Posterior cingulate gyrus (tissue), 11 donors: ENCODE measurements at places on chromosomes 7 and 10.

DNA sequence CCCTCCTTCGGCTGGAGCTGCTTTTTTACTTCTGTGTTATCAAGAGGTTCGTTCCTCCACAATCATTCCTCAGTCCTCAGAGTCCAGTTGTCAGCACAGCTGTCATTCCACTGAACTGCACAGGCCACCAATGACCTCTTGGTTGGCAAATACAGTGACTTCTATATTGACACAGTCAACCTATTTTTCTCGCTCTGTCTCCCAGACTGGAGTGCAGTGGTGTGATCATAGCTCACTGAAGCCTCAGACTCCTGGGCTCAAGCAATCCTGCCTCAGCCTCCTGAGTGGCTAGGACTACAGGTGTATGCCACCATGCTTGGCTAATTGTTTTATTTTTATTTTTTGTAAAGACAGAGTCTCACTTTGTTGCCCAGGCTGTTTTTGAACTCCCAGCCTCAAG, 27.7 kb downstream of the CRCP start:
- no peak for DNase-seq

GRCh38 chr7:46461334-46461777, 540.3 kb upstream of the IGFBP3 start:
- no peak for DNase-seq

DNA sequence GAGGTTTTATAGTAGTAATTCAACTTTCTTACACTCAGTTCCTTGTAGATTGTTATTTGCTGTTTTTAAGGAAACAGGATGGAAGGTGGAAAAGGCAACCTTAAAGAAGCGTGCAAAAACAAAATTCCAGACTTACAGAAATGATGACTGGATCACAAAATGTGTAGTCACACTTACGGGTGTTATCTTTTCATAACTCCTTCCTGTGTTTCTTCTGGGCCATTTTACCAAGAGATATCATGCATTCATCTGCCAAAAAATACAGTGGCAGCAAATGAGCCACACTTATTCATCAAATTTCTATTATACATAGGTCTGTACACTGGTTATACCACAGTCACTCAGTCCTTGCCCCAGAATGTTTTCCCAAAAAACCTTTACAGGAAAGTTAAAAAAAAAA, 94.3 kb upstream of the IL6 start:
- no peak for DNase-seq

DNA sequence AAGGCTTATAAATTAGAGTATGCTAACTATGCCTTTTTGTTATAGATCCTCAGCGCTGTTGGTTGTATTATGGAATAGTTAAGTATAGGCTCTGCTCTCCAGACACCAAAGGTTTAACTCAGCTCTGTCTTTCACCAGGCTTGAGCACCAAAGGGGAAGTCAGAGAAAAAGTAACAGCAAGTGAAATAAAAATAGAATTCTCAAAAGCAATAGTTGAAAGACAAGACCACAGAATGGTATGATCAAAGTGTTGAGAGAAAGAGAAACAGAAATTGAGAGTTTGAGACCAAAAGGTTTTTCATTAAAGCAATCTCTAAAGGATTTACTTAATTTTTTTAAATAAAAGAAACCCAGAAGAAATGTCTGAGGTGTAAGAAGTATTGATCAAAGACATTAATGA, 529.8 kb upstream of the C7orf33 start:
- no peak for DNase-seq

GRCh38 chr7:120413164-120413563, 140.2 kb downstream of the KCND2 start:
- no peak for DNase-seq

DNA sequence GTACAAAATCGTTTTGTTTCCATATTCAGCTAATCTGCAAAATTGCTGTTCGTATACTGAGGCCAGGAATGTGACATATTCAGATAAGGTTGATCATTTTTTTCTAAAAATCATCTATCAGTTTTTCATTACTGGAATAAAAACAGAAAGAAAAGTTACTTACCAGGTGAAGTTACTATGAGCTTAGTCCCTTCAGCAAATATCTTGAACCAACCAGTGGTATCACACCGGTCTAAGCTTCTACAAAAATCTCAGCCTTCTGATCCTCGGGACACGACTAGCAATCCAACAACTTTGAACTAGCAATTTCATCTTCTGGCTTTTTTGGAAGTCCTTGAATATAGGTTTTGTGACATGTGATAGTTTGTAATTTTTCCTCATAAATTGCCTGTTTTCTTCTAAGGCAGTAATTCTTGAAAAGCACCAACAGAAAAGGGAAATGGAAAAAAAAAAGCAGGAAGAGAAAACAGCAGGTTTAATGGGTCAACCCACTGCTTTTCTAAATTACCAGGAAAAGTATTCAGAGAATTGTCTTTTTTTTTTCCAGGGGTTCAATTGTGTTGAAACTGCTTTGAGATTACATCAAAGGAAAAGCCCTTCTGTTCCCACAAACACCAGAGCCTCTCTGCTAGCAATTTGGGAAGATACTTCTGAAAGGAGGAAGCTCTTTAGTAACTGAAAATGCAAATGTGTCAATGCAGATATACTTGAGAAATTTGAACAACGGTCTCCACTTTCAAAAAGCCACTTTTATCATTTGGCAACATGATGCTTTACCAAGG, 2.9 kb upstream of the TARP start:
- DNase-seq: no peak

DNA sequence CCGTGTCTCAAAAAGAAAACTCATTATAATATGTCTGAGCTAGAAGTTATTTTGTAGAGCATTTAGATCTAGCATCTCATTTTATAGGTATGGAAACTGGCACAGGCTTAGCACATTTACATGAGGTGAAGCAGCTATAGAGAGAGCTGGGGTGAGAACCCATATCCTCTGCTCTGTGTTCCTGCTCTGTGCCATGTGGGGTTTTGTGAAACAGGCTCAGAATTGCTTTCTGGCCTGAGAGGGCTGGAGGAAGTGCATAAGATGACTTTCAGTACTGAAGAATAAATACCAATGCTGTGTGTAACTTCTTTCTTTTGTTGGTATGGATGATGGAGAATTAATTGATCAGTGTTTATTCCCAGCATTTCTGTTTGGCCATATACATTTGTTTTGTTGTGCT, 159.1 kb downstream of the LRRC4 start:
- DNase-seq: no peak

DNA sequence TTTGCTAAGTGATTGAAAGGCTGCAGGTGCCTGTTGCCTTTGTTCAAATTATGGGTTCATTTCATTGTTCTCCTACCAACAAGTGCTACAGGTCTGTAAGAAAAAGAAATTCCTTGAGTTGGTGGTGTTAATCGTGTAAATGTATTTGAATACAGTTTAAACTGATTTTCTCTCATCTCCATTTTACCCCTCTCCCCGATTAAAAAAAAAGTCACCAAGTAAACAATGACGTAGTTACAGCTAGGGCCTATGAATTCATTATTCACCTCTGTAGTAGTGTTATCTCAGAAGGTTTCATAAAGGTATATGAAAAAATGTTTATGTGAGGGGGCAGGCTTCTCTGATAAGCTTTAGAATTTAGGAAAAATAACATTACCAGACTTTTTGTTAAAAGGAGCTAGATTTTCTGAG, 1.1 kb downstream of the REEP3 start:
- no peak for DNase-seq

- no peak for DNase-seq
These were observed 142.1 kb upstream of the COBL start for GRCh38 chr7:51458693-51459092.

DNA sequence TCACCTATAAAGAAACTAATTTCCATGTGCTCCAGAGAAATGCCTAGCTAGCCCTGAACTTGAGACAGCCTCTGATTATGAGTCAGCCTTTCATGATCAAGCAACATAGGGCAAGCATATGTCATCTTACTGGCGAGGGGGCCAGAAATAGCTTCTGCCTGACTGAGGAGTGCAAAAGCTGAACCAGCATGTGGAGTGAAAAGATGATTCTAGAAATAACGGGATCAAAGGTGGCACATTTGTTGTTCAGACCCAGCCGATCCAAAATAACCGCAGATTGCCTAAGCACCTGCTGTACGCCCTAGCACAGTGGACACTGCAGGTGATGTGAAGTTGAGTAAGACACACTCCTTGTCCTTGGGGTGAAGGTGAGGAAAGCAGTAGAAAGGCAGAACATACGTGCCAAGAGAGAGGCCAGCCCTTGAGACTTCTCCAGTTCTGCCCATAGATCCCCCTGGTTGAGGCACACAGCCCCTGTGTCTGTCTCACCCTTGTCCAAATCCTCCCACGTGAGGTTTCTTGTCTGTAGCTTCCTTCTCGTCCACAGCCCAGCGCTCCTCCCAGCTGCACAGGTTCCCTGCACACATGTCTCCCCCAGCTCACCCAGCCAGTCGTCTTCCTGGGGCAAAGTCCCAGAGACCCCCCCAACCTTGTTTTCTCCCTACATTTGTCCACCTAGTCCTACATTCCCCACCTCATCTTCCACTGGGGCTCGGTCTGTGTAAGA, 2.8 kb upstream of the BCL7B start:
- DNase-seq: no peak

DNA sequence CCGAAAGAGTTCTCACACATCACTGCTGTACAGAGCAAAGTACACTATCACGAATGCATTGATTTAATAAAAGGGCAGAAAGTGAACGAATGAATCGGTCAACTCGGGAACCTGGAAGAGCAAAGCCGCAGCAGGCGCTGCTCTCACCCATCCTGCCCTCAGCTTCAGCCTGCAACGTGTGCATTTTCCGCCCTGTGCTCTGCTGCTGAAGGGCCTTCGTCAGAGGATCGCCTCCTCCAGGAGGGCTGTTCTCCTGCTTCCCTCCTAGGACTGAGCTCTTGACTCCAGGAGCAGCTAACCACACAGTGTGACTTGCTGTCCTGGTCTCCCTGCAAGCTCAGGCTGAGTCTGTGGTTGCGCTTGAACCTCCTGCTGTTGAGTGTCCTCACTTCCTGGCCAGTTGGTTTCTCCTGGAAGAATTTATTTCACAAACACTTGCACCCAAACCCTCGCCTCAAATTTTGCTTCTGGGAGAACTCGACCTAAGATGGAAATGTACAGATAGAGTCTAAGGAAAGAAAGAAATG, 473.0 kb upstream of the KLF6 start:
- no peak for DNase-seq

DNA sequence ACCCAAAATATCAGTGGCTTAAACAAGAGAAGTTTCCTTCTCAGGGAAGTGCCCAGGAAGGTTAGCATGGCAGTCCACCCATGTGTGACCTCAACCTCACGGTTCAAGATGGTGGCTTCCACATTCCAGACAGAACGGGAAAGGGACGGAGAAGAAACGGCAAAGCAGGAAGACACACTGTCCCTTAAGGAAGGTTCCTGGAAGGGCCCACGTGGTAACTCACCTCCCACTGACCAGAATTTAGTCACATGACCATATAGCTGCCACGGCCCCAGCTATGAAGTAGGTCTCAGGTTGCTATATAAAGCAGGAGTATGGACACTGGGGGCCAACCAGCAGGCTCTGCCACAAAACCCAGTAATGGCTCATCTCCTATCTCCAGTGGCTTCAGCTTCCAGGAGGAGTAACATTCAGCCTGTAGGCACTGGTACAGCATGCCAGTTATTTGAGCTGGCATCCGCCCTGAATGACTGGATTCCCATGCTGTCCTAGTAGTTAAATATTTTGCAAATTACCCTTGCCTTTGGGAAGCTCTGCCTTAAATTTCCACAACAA, 278.5 kb upstream of the KLF14 start:
- DNase-seq: no peak

GRCh38 chr7:78226059-78226719, 427.6 kb downstream of the PHTF2 start:
- DNase-seq: peak; percentile 19

GRCh38 chr10:119205894-119206602, 1.3 kb upstream of the GRK5 start:
- peak; percentile 25 for DNase-seq

GRCh38 chr10:52472406-52473146, 158.5 kb downstream of the DKK1 start:
- no peak for DNase-seq

- peak; percentile 79 for DNase-seq
These were observed at the start of gene ZNF365 for GRCh38 chr10:62373995-62374861. Gene ZNF365, plus strand, starts transcription at chr10:62374369. Its CDS starts 1,825 bp downstream, at chr10:62376194.

DNA sequence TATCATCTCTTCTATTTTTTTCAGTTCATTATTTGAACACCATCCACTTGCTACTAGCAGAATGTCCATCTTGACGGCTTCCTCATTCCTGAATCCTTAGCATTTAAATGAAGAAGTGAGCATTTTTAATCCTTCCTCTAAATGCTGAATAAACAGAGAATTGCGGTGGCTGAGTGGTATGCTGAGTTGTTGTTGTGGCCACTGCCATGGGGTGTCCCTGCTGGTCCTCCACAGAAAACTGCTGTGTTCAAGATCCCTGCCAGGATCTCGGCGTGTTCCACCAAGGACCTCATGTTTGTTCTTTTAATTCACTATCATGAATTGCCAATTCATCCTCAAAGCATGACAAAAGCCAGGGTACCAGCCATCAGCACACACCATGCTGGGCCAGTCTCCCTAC, 48.9 kb upstream of the HABP2 start:
- no peak for DNase-seq

DNA sequence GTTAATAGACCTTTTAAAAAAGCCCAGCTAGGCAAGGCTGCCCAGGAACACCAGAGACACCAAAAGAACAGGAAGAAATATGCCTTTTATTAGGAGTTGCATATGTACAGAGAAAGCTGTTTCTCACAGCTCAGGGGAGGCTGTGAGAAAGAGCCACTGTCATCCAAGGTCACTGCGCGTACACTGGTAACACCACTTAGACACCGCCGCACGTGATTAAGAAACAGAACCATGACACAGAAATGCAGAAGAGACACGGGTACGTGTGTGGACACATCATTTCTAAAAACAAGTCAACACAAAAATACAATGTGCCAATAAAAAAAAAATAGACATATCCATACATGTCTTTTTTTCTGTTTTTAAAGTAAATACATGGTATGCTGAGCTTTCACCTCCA, 705.6 kb downstream of the PARD3 start:
- no peak for DNase-seq

DNA sequence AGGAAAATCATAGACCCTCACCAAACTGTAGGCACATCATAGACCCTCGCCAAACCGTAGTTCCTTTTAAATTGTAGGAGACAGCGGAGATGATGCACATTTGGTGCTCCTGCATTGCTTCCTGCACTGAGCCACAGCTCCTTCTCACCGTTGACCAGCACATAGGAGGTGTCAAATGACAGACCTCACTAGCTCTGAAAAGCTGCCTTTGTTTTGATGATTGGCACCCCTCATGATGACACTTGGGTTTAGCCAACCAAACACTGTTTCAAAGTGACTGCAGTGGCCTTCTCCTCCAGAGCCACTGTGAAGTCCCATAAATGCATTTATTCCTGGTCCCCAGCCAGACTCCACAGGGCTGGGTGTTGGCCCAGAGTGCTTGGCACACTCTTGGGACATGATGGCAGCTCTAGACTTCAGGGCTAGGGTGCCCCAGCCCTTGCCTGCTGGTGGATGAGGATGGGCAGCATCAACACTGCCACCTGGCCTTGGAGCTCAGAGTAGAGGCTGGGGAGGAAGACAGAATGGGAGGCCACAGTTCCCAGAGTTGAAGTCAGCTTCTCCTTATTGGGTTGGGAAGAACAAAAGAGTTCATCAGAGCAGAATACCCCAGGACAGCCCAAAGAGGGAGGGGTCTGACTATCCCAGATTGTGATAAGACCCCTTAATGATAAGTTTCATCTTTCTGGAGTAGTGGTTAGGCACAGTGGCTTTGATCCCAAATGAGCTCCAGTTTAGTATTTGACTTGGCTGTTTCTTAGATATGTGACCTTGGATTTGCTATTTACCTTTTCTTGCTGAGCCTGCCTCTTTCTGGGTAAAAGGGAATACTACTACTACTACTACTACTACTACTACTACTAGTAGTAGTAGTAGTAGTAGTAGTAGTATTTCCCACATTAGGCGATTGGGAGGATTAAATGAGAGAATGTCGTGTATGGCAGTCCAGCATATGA, 75.3 kb downstream of the MTPN start:
- no peak for DNase-seq
